ENCODE measurements at places on chromosomes 4 and X.
A peak's percentile ranks its signal among the peaks of the same experiment; 100 is the strongest.

DNA sequence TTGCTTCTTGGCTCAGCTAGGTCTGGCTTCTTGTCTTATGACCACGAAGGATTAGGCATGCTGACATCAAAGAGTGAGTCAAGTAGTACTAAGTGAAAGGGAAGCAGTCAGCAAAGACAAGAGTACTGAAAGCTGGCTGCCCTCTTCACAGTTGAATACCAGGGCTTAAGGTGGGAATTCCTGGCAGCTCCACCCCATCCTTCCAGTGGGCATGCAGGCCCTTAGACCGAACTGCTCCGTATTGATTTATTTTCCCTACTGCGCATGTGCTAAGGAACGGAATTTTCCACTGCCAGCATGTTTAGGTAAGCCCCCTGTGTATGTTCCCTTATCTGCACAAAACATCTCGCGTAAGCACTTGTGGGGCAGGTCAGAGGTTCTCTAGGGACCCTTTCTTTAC lies 2320.1 kb downstream of the ARAP2 start:
- DNase-seq, result no peak

GRCh38 chr4:52841682-52842456 lies 20.2 kb upstream of the RASL11B start:
- no peak for DNase-seq

DNA sequence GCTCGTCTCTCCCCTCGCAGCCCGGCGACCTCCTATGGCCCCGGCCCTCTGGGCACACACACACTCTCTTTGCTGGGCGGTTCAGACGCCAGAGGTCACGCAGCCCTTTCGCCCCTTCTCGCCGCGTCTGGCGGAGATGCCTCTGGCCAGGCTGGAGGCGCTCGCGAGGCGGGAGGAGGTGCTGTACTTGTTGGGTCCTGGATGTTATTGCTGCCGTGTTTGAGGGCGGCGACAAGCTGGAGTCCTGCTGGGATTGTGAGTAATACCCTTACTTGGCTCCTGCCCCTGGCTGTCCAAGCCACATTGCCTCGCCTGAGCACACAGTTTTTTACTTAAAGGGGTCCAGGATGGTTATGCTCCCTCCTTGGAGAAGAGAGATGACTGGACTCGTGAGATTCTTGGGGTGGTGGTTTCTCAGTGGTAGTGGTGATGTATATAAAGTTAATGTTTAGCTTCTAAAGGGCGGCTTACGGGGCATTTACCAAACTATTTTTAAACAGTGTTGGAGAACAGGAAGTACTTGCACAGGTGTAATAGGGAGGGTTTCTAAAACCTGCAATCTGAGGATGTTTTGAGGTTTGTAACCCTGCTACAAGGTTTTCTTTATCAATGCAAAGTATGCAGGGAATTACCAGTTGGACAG lies 572 bp downstream of the USP53 start:
- peak; percentile 70 for DNase-seq

- DNase-seq, result peak; percentile 60
These were observed 51.5 kb upstream of the TBC1D9 start for GRCh38 chr4:140807491-140808252.

GRCh38 chr4:138236037-138236436 lies 6.1 kb downstream of the SLC7A11 start:
- no peak for DNase-seq

GRCh38 chr4:145829629-145830395 lies 108.8 kb downstream of the ZNF827 start:
- DNase-seq, result peak; percentile 29

DNA sequence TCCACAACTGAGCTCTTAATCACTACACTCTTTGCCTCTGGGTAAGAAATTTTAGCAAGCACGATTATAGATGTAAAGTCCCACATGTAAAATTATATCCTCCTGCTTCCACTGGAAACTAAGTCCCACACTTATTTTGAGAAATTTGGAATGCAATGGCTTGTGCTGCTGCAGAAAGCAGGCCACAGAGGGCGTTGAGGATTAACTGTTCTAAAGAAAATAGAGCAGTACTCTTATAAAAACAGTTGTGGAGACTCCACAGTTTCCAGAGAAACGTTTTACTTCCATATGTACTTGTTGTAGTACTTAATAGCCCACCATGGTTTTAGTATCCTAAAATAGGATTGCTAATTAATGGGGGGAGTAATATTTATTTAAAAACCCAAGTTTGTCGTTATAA lies 1.7 kb upstream of the CENPC start:
- no peak for DNase-seq

DNA sequence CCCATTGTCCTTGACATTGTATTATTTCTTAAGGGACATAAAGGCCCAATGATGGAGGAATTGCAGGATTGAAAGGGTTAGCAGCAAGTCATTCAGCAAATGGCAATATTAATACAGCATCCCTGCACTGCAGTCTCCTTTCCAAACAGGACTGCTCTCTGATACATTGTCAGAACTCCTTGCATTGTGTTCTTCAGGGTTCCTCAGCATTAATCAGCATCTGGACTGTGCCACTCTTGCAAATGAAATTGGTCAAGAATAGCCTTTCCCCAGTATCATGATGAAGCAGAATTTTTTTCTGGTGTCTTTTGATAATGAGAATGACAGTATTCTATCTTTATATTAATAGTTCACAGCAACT lies 272.6 kb upstream of the HAND2 start:
- no peak for DNase-seq

DNA sequence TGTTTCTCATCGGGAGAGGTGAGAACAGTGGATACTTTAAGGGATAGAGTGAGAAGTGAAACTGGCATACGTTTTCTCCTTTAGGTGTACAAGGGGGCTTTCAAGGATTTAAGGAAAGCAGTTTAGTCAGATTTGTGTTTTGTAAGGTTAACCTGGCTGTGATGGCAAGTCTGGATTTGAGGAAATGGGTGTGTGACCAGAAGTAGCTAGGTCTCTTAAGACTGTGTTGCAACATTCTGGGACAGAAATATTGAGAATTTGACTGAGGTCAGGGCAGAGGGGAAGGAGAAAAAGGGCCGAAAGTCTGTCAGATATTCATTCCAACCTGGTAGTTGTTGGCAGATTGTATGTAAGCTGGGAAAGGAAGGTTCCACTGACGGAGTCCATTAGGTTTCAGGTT lies 10.4 kb upstream of the GABRE start:
- DNase-seq, result no peak

DNA sequence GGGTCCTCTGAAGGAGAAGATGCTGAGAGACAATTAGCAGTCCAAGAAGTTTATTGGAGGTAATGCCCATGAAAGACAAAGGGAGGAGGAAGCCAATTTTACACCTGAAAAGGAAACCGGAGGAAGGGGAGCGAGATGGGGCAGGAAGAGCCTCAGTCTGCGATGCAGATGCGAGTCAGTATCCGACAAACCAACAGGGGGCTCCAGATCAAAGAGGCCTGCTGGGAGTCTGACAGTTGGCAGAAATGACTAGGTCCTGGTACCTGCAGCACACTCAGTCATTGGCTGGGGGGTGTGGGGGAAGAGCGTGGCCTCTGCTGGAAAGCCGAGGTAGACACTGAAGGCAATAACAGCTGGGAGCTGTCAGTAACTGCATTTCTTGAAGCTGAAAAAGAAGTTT lies 231.1 kb upstream of the CENPE start:
- DNase-seq, result peak; percentile 27

DNA sequence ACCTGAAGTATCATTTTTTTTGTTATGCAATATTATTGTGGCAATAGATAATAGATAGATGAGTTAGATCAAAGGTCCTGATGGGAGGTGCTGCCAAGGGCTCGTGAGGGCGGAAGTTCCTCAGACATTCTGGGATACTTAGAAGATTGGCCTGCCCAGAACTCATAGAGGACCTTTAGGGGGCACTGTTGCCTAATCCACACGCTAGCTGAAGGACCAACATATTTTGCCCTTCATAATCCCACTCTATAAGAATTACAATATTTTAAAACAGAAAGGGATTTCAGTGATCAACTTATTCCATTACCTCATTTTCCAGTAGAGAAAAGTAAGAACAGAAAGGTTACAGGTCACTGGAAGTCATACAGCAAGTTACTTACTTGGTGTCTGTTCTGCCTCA lies 22.9 kb upstream of the COX7B2 start:
- peak; percentile 15 for DNase-seq

- DNase-seq, result no peak
These were observed 64.5 kb upstream of the PDE5A start for GRCh38 chr4:119693126-119693525.

DNA sequence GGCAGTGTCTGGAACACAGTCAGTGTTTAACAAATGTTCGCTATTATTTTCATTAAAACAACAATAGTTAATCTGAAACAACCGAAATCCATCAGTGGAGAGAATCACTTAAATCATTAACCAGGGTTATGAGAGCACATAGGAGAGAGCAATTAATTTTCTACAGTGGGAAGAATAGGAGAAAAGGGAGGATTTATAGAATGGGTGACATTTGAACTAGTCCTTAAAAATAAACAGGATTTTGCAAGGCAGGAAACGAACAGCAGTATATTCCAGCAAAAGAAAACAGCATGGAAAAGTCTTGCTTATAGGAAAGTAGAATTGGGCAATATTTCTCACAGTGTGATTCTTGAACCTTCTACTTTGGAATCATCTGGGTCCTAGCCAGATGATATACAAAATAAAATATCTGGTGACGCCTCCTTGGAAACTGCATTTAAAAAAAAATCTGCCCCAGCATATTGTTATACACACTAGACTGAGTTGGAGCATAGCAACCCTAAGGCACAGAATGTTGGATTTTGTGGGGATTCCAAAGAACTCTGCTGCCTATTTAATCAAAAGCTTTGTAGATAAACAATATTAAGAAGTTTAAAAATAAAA lies 56.1 kb downstream of the INTS12 start:
- DNase-seq, result no peak

DNA sequence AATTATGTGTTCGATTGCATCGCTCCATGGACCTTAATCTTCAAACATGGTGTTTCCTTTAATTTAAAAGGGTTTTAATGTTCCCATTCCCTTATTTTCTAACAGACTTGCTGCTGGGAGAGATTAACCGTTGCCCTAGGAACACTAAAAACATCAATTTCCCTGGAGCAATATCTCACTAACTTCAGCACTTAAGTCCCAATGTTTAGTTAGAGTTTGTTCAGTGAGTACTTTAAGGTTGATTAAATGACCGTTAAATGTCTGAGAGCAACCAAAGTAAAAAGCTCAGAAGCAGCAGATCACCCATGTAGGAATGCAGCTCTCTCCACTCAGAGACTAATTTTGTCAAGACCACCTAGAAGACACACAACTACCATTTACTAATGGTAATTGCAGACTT lies 111.2 kb upstream of the PDE5A start:
- DNase-seq, result no peak

DNA sequence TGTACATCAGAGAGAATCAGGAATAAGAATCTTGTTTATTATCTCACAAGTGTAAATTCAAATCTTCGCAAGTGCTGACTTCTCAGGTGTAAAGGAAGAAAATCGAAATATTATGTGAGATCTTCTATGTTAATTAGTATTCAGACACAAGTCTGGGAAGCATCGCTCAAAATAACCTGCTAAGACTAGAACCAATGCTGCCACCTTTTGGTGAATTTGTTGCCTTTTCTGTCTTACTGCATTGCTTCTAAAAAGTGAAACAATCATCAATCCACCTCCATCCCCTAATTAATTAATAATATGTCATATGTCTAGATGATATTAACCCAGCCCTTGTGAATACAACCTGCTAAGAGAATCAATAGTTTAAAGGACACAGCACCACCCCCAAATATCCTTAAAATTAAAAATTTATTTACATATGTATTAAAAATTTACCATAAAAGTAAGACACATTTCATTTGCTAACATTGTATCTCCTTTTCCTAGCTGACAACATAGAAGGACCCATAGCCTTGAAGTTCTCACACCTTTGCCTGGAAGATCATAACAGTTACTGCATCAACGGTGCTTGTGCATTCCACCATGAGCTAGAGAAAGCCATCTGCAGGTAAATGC lies 3.5 kb downstream of the EPGN start:
- DNase-seq, result peak; percentile 19

GRCh38 chrX:39653691-39654090 lies 444.1 kb downstream of the BCOR start:
- DNase-seq, result no peak

DNA sequence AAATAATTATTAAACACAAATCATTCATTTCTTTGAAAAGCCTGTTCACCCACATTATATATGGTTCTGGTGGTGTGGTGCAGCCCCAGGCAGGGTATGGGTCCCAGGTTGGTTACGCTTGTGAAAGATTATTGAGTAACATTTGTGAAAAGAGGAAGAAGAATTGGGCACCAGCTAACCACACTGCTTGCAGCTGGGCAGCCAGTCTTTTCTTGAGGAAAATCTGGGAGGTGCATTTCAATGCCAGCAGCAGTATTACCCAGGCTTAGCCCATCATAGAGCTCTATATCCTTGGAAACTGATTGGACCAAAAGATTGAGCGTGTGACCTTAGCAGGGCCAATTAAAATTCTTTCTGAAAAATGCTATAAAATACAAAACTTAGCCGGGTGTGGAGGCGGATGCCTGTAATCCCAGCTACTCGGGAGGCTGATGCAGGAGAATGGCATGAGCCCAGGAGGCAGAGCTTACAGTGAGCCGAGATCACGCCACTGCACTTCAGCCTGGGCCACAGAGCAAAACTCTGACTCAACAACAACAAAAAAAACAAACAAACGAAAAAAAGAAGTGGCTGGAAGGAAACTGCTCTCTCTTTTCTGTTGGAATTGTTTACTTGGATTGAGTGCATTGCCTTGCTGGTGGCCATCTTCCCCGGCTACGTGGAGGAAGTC lies 9.7 kb upstream of the PLAC8 start:
- no peak for DNase-seq
